ENCODE measurements at places on chromosomes 4 and X. TPM values are rescaled to one million over a fixed set of nuclear protein-coding genes. Genes with fewer than 3 reads are reported as not detected.

- no peaks in the 10 kb centered on the region for H3K4me1 ChIP-seq
- no peaks in the 10 kb centered on the region for H3K36me3 ChIP-seq
- DNase-seq = no peak
- H3K4me3 ChIP-seq = no peak overlapping the region
- no peak overlapping the region for H3K27ac ChIP-seq
Observed at GRCh38 chr4:184980261-184980660, 38.0 kb upstream of the HELT start.

GRCh38 chrX:2872671-2873277, 44.0 kb downstream of the GYG2 start:
- no peak overlapping the region for H3K27ac ChIP-seq
- H3K4me3 ChIP-seq = no peak overlapping the region
- no peaks in the 10 kb centered on the region for H3K27me3 ChIP-seq
- peaks cover 2% of the 10 kb centered on the region for H3K4me1 ChIP-seq
- no peak for DNase-seq

GRCh38 chrX:9651737-9652136, 113.9 kb downstream of the GPR143 start:
- H3K4me3 ChIP-seq = no peak overlapping the region
- peak; percentile 58 for DNase-seq
- no peaks in the 10 kb centered on the region for H3K27me3 ChIP-seq
- no peak overlapping the region for H3K27ac ChIP-seq

DNA sequence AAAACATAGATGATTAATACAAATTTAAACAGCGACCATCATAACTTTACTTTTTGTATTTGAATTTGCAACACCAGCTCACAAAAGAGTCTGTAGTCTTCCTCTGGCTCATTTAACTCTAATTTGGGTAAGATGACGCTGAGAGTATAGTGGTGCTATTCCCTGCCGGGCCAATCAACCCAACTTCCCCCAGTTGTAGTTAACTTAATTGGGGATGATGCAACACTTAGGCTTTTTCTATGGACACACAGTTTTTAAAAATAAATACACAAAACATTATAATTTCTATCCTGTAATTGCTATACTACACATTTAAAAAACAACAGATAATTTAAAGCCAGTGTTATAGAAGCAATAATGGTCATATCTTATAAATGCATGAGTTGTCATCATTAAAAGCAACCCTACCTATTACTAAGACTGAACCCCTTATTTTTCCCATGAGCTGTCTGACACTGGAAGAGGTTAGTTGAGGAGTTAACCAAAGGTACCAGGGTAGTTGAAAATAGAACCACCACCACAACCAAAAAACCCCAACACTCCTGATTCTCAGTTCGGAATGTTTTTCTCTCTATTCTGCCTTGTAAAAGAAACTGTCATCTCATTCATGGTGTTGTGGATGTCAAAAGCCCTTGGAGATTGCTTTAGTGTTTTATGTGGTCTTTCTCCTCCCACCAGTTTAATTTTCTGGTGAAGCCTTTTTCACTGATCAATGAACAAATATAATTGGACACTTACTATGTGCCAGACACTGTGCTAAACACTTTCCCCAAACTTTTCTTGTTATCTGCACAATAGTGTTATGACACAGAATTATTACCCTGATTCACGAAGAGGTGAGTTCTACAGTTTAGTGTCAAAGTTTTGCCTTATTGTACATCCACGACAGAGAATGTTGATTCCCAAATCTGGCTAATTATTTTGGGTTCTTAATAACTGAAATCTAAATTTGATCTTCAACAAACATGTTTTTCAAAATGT, 61.5 kb upstream of the RAPGEF2 start:
- no peaks in the 10 kb centered on the region for H3K27me3 ChIP-seq
- DNase-seq = no peak
- H3K4me1 ChIP-seq = peaks cover 8% of the 10 kb centered on the region
- no peaks in the 10 kb centered on the region for H3K36me3 ChIP-seq
- no peak overlapping the region for H3K4me3 ChIP-seq
- no peak overlapping the region for H3K27ac ChIP-seq

- peak; percentile 64 for DNase-seq
- H3K27ac ChIP-seq = peak overlapping the region; percentile 87
- no peaks in the 10 kb centered on the region for H3K36me3 ChIP-seq
- no peak overlapping the region for H3K4me3 ChIP-seq
Observed at GRCh38 chrX:23845351-23845817, 62.4 kb downstream of the APOO start.

GRCh38 chr4:119246177-119246733, 33.7 kb downstream of the USP53 start:
- H3K36me3 ChIP-seq = peaks cover 43% of the 10 kb centered on the region
- H3K27me3 ChIP-seq = no peaks in the 10 kb centered on the region
- no peak for DNase-seq
- no peak overlapping the region for H3K4me3 ChIP-seq
- no peak overlapping the region for H3K27ac ChIP-seq
- H3K4me1 ChIP-seq = no peaks in the 10 kb centered on the region

GRCh38 chrX:131277543-131278136, 11.5 kb downstream of the IGSF1 start:
- no peak overlapping the region for H3K27ac ChIP-seq
- no peaks in the 10 kb centered on the region for H3K27me3 ChIP-seq
- no peak overlapping the region for H3K4me3 ChIP-seq
- H3K36me3 ChIP-seq = no peaks in the 10 kb centered on the region
- no peaks in the 10 kb centered on the region for H3K4me1 ChIP-seq

- H3K27me3 ChIP-seq = no peaks in the 10 kb centered on the region
- no peaks in the 10 kb centered on the region for H3K36me3 ChIP-seq
- H3K4me3 ChIP-seq = no peak overlapping the region
- no peak overlapping the region for H3K27ac ChIP-seq
- no peak for DNase-seq
- H3K4me1 ChIP-seq = no peaks in the 10 kb centered on the region
Observed at GRCh38 chr4:31682796-31683195, 962.6 kb downstream of the PCDH7 start.

DNA sequence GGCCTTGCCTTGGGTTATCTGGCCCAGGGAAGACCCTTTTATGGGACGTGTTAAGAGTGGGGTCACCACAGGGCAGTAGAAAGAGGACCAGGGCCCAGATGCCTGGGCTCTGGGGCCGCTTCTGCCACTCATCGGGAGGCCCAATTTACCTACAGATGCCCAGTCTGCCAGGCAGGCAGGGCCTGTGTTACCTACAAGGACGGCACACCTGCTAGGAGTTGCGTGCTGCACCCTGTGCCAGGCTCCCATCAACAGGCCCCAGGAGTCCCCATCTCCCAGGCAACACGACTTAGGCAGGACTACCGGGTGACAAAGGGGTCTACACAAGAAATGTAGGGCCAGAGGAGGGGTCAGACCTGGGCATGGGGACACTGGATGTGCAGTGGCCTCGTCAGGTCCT, 34.6 kb downstream of the WDR1 start:
- DNase-seq = no peak
- no peaks in the 10 kb centered on the region for H3K27me3 ChIP-seq
- H3K4me1 ChIP-seq = no peaks in the 10 kb centered on the region

DNA sequence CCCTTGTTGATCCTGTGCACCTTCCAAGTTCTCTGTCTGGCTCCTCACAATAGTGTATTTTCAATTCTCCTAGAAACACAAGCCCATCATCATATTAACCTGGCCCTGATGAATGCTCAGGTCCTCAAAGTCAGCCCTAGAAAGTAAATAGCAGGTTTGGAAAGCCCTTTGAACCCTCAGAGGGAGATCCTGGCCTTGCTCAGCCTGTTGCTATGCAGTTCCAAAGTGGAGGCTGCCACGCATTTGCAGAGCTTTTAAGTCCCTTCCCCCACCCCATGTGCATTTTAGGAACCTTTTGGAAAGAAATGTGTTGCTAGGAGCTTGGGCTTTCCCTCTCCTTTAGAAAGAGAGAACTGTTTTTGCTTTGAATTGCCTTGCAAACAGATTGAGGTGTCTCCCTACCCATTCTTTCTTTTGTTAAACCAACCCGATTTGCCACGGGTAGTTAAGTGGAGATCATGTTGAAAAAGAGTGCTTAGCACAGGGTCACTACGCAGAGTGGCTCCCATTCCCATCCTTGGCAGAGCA, 12.2 kb downstream of the MAMLD1 start:
- no peaks in the 10 kb centered on the region for H3K36me3 ChIP-seq
- no peak overlapping the region for H3K4me3 ChIP-seq
- no peaks in the 10 kb centered on the region for H3K27me3 ChIP-seq
- no peak for DNase-seq

GRCh38 chr4:24279469-24279868, 304.9 kb downstream of the DHX15 start:
- no peak overlapping the region for H3K4me3 ChIP-seq
- no peaks in the 10 kb centered on the region for H3K36me3 ChIP-seq
- no peaks in the 10 kb centered on the region for H3K27me3 ChIP-seq
- no peak overlapping the region for H3K27ac ChIP-seq

- DNase-seq = peak; percentile 23
- no peaks in the 10 kb centered on the region for H3K4me1 ChIP-seq
- H3K36me3 ChIP-seq = no peaks in the 10 kb centered on the region
- no peak overlapping the region for H3K4me3 ChIP-seq
Observed at GRCh38 chrX:119734897-119735339, 23.5 kb upstream of the SOWAHD start.

- no peaks in the 10 kb centered on the region for H3K36me3 ChIP-seq
- H3K27me3 ChIP-seq = no peaks in the 10 kb centered on the region
- no peaks in the 10 kb centered on the region for H3K4me1 ChIP-seq
- H3K4me3 ChIP-seq = no peak overlapping the region
- no peak overlapping the region for H3K27ac ChIP-seq
- no peak for DNase-seq
Observed at GRCh38 chrX:13092455-13092941, 48.1 kb upstream of the FAM9C start.

- H3K4me1 ChIP-seq = no peaks in the 10 kb centered on the region
- no peak overlapping the region for H3K27ac ChIP-seq
- H3K4me3 ChIP-seq = no peak overlapping the region
- H3K36me3 ChIP-seq = peaks cover 10% of the 10 kb centered on the region
- H3K27me3 ChIP-seq = no peaks in the 10 kb centered on the region
Observed at GRCh38 chr4:2253160-2254084, 8.5 kb downstream of the MXD4 start.

- H3K36me3 ChIP-seq = no peaks in the 10 kb centered on the region
- no peak overlapping the region for H3K4me3 ChIP-seq
- no peak for DNase-seq
- no peak overlapping the region for H3K27ac ChIP-seq
Observed at GRCh38 chr4:108570993-108571569, 49.3 kb upstream of the RPL34 start.

DNA sequence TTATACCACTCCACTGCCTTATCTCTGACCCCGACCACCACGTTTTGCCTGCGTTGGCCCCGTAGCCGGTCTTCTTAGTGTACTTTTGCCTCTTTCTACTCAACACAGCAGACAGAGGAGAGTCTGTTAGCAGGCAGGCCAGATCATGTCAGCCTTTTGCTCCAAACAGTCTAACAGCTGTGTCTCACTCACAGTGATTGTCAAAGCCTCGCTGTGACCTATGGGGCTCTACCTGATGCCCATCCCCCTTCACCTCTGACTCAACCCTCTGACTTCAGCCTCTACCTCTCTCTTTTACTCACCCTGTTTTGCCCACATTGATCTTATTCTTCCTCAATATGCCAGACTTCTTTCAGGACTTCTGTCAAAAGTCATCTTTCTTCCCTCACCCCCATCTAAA, 127.1 kb downstream of the TRIML1 start:
- no peak overlapping the region for H3K4me3 ChIP-seq
- H3K36me3 ChIP-seq = no peaks in the 10 kb centered on the region
- H3K27ac ChIP-seq = no peak overlapping the region
- no peak for DNase-seq
- H3K27me3 ChIP-seq = no peaks in the 10 kb centered on the region
- H3K4me1 ChIP-seq = no peaks in the 10 kb centered on the region

DNA sequence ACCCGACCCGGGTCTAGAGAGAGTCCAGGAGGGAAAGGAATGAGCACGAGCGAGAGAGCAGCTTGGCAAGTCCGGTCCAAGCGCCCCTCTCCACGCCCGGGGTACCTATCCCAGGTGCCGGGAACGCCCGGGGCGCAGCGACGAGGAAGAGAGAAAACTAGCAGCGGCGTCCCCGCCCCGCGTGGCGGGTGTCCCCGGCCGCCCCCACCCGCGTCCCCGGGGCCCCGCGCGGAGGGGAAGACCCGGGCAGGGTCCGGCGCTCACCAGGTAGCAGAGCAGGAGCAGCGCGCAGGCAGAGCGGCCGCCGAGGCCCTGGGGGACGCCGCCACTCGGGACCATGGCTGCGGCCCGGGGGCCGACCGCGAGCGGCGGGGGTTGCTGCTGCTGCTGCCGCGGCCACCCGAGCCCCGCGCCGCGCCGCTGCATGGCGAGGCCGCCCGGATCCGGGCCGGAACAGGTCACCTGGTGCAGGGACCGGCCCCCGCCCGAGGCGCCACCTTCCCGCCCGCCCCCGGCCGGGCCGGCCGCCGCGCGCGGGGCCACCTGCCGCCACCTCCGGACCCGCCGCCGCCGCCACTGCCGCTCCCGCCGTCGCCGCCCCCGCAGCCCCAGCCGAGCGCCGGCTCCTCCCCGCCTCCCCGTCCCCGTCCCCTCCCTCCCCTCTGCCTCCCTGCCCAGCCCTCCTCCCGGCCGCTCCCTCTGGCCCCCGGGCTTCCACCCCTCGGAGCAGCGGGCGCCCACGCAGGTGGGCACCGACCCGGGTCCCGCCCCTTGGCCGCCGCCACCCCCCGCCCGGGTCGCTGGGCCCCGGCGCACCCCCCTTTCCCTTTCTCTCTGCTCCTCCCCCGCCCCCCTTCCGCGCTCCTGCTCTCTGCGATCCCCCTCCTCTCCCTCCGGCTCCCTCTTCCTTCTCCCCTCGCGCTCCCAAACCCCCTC, at the start of gene SEL1L3:
SEL1L3 (minus strand) TSS at position 578 of the 936 bp plus-strand sequence; CDS start at position 426, 152 bp downstream.
- DNase-seq = peak; percentile 56
- H3K4me3 ChIP-seq = peak within 1 kb of the TSS; percentile 51
- H3K27me3 ChIP-seq = peaks cover 32% of the 10 kb centered on the region
- H3K27ac ChIP-seq = no peak within 1 kb of the TSS

DNA sequence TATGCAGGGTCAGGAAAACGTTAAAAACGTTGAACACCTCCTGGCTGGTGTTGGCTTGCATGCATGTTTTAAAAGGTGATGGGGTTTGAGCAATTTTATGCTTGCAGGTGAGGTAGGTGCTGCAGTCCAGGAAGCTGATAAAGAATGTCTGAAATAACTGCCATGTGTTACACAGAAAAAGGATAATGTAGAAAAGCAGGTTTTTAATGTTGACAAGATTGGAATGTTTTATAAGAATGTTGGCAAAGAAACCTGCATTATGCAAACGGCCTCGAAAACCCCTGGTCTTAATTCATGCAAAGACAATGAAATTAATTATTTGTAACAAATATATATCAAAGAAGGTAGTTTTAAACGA, 723.7 kb upstream of the AGA start:
- H3K36me3 ChIP-seq = no peaks in the 10 kb centered on the region
- H3K4me1 ChIP-seq = no peaks in the 10 kb centered on the region
- no peak for DNase-seq
- no peaks in the 10 kb centered on the region for H3K27me3 ChIP-seq

The LDB2 gene
- total RNA-seq = 7.4 TPM

The XK gene
- total RNA-seq = 3.0 TPM

The TECRL gene
- 358 TPM for total RNA-seq

The ASB12 gene
- 0.24 TPM for total RNA-seq

The DCHS2 gene
- total RNA-seq = 0.09 TPM

All from cardiac muscle cell (in vitro differentiated cells and primary cell).